Stimulated activated CD8-positive, alpha-beta memory T cell treated with anti-CD3 and anti-CD28 coated beads, Interleukin-12 subunit alpha, Interleukin-12 subunit beta, amount 100 ng/mL, for 4 hours (primary cell): ENCODE measurements at places on chromosomes 12 and 14.
A peak's percentile ranks its signal among the peaks of the same experiment; 100 is the strongest.

- no peak for DNase-seq
Observed at GRCh38 chr12:117521867-117522266, 160.4 kb upstream of the NOS1 start.

DNA sequence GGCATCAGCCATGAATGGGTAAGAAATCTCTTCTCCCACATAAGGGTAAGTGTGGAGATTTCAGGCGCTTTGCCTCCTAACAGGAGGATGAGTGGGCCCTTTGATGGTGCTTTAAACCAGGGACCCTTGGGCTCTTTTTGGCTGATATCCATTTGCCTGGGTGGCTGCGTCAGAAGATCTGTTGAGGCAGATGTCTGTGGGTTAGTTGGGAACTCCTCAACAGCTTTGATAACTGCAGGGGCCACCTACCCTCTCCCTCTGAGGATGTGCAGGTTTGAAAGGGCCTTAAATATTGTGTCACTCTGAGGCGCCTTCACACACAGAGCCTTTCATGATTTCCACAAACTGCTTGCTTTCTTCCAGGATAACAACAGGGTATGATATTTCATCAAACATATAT, 210.7 kb downstream of the PPM1H start:
- DNase-seq, result no peak

DNA sequence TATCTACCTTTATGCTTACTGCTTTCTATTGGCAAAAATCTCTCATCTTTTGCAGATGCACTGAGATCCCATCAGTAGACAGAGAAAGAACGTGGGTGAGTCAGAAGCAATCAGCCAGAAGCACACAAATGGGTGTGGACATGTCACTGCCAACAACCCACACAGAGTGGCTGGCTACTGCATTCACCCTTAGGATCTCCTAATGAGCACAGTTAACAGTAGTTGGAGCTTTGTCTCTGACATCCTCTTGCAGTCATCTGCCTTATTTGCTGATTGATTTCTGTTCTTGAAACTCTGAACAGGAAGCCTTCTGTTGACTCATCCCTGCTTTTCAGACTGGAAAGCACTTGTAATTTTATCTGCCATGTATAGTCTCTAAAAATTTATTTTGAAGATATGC, 117.2 kb downstream of the RGS6 start:
- DNase-seq, result no peak

DNA sequence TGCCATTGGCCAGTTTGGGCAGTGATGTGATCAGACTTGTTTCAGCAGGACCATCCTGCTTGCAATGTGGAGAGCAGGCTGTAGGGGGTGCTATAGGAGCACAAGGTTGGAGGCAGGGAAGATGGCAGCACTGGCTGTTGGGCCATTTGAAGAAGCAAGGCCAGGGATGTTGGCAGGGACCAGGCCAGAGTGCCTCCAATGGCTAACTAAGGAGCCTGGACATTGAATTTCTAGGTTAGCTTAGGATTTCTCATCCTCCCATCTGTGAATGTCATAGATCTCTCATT, 23.5 kb downstream of the FGF23 start:
- peak; percentile 4 for DNase-seq

DNA sequence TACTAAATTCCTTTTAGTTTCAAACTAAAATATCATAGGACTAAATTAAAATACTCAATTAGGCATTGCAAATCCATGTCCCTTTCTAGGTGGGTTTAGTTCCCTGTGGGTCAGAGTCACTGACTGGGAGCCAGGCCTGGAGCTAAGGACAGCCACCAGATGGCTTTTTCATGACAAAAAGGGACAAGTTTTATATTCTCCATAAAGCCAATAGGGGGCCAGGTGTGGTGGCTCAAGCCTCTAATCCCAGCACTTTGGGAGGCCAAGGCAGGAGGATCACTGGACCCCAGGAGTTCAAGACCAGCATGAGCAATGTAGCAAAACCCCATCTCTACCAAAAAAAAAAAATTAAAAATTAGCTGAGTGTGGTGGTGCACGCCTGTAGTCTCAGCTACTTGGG, 35.4 kb upstream of the EIF5 start:
- no peak for DNase-seq
